ENCODE measurements at places on chromosomes 7 and 10. TPM values are rescaled to one million over a fixed set of nuclear protein-coding genes. Genes with fewer than 3 reads are reported as not detected.

Gene PLCE1
- polyA plus RNA-seq: 0.19 TPM

Gene ZNF12
- 23.0 TPM for polyA plus RNA-seq

Gene HSPA12A
- not detected for polyA plus RNA-seq

Gene TMEM209
- 40.8 TPM for polyA plus RNA-seq

Gene PRXL2A
- polyA plus RNA-seq: 21.3 TPM

Gene GALNT11
- 58.3 TPM for polyA plus RNA-seq

Gene SPAM1
- polyA plus RNA-seq: not detected

Gene EGR2
- 0.10 TPM for polyA plus RNA-seq

Gene PNLIPRP1
- polyA plus RNA-seq: not detected

Gene HACD1
- polyA plus RNA-seq: 0.17 TPM

Gene CALHM1
- 0.05 TPM for polyA plus RNA-seq

Gene CD36
- polyA plus RNA-seq: not detected

Gene LIPM
- polyA plus RNA-seq: not detected

Gene GIMAP8
- 18.9 TPM for polyA plus RNA-seq

Gene CYP26C1
- polyA plus RNA-seq: not detected

Gene WNT2
- polyA plus RNA-seq: not detected

Gene RNF133
- not detected for polyA plus RNA-seq

Gene LRRN3
- 241 TPM for polyA plus RNA-seq

Measured in naive thymus-derived CD8-positive, alpha-beta T cell (primary cell).